Immature natural killer cell (primary cell): ENCODE measurements at places on chromosomes 2 and 18. TPM values are rescaled to one million over a fixed set of nuclear protein-coding genes. Genes with fewer than 3 reads are reported as not detected.

GRCh38 chr18:53749766-53750165 lies 474.7 kb downstream of the MBD2 start:
- H3K27me3 ChIP-seq = no peaks in the 10 kb centered on the region
- H3K4me1 ChIP-seq = no peaks in the 10 kb centered on the region
- no peak overlapping the region for H3K27ac ChIP-seq
- DNase-seq = no peak
- H3K4me3 ChIP-seq = no peak overlapping the region
- no peaks in the 10 kb centered on the region for H3K36me3 ChIP-seq

DNA sequence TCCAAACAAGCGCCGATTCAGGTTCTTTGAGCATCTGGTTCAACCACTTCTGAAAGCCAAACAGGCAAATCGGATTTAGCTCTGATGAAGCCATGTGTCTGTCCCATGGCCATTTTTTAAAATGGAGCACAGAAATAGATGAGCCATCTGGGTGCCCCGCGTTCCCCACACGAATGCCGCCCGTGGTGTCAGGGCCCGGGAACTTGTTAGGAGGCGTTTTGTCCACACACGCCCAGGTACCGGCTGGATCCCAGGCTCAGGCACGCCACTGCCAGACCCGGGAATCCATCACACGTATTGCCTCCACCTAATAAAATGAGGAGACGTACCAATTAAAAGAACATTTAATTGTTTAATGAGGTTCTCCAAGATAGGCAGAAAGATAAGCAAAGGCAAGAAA lies 374.4 kb upstream of the SALL3 start:
- no peak for DNase-seq
- H3K4me3 ChIP-seq = no peak overlapping the region
- no peaks in the 10 kb centered on the region for H3K36me3 ChIP-seq

DNA sequence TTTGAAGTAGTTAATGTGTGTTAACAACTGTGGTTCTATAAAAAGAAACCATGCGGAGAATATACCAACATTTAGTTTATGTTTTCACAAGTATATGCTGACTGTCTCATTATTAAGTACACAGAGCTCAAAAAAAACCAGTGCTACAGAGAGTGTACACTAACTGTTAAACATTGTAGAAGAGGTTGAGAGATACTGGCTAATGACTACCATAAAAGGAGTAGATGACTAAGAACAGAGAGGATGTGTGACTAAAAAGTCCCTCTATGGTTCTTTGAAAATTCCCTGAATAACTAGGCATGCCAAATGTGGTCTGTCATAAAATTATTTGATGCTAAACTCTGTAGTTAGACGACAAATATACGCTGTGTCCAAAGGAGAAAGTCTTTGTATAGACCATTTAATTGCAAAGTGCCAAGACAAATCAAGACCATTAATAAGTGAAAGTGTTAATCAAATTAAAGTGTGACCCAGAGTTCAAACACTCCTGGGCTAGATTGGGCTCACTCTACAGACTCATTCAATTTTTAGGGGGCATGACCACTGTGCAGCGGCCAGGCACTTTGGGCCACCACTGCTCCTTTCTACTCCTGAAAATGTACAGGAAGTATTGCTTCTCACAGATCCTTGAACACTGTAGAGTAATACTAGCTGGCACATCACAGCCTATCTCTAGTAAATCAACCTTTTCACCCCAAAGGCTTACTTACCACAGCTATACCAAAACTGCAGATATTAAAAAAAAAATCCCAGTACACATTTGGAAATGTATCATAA lies 45.1 kb upstream of the SERTAD2 start:
- H3K27ac ChIP-seq = no peak overlapping the region
- DNase-seq = no peak
- H3K27me3 ChIP-seq = no peaks in the 10 kb centered on the region
- H3K4me1 ChIP-seq = no peaks in the 10 kb centered on the region
- no peak overlapping the region for H3K4me3 ChIP-seq

DNA sequence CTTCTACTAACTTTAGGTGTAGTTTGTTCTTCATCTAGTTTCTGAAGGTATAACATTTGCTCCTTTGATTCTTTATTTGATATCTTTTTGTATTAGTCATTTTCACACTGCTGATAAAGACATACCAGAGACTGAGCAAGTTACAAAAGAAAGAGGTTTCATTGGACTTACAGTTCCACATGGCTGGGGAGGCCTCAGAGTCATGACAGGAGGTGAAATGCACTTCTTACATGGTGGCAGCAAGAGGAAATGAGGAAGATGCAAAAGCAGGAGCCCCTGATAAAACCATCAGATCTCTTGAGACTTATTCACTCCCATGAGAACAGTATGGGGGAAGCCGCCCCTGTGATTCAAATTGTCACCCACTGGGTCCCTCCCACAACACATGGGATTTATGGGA lies 544.4 kb upstream of the DSEL start:
- H3K27me3 ChIP-seq = no peaks in the 10 kb centered on the region
- H3K36me3 ChIP-seq = no peaks in the 10 kb centered on the region
- no peak overlapping the region for H3K27ac ChIP-seq
- H3K4me3 ChIP-seq = no peak overlapping the region
- no peaks in the 10 kb centered on the region for H3K4me1 ChIP-seq

Gene RIT2
- not detected for polyA plus RNA-seq

Gene UPP2
- polyA plus RNA-seq = not detected

Gene EPB41L3
- 0.61 TPM for polyA plus RNA-seq

Gene CERKL
- polyA plus RNA-seq = 15.5 TPM
